ENCODE measurements at places on chromosomes 13 and 19. TPM values are rescaled to one million over a fixed set of nuclear protein-coding genes. Genes with fewer than 3 reads are reported as not detected.

The KLF5 gene
- 25.7 TPM for polyA plus RNA-seq

The SIGLECL1 gene
- polyA plus RNA-seq = not detected

The ZNF227 gene
- polyA plus RNA-seq = 25.8 TPM

The PTPRS gene
- polyA plus RNA-seq = 77.7 TPM

The ZNF536 gene
- polyA plus RNA-seq = 3.4 TPM

The PALM3 gene
- polyA plus RNA-seq = 16.3 TPM

The WDR88 gene
- polyA plus RNA-seq = 1.3 TPM

Measured in renal cortex interstitium (tissue), 15 donors.